ENCODE measurements at places on chromosomes 6 and 20.

- no peak for DNase-seq
These were observed 129.6 kb upstream of the CST7 start for GRCh38 chr20:24819331-24819965.

DNA sequence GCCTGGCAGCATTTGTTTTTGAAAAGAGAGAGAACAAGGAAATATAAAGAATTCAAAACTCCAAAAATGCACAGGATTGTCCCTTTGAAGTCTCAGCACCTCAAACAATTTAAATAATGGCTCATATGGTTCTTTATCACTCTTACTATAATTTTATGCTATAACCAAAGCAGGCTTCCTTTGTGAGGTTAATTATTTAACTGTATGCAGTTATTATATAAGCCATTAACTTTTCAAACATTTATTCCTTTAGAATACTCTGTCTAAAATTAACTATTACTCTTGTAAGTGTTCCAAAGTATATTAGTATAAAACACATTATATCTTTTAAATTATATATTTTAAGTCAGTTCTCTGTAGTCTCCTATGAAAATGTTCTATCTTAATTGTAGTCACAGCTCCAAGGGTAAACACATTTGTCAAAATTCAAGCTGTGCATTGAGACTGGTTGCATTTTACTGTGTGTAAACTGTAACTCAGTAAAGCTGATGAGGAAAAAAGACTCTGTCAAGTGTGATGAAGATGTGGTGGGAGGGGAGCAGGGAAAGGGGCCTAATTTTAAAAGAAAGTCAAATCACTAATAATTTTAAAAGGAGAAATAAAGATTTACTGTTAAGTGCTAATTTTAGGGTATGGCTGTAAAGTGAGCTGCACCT lies 20.0 kb upstream of the PLAGL1 start:
- no peak for DNase-seq

- peak; percentile 27 for DNase-seq
These were observed 130.7 kb downstream of the UTRN start for GRCh38 chr6:144415835-144416237.

GRCh38 chr6:47044397-47044796 lies 2.3 kb upstream of the ADGRF1 start:
- DNase-seq: no peak

- no peak for DNase-seq
These were observed 115.4 kb downstream of the JPH2 start for GRCh38 chr20:44071526-44072111.

- peak; percentile 27 for DNase-seq
These were observed 126.2 kb downstream of the IPCEF1 start for GRCh38 chr6:154230393-154230792.

GRCh38 chr6:88619951-88620350 lies 343.5 kb downstream of the RNGTT start:
- DNase-seq: no peak

- no peak for DNase-seq
These were observed 644.3 kb upstream of the AGPAT4 start for GRCh38 chr6:161918109-161918531.

- DNase-seq: no peak
These were observed 2.0 kb downstream of the FOXQ1 start for GRCh38 chr6:1313767-1314503.

DNA sequence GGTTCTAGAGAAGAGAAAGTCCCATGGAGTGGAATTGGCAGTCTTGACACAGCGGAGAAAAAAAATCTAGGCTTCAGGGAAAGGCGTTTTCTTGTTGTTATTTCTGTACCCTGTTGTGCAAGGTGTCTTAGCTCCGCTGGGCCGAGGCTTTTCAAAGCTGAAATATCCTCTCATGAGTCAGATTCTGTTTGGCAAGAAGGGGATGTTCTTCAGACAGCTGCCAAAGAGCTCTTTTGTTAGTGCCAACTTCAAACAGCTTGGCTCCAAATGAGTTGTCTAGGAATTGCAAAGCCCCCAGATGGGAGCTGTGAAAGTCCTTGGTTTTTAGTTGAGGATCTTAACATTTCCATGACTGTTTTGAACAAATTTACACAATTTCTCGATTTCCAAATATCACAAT lies 45.6 kb downstream of the LRRN4 start:
- peak; percentile 94 for DNase-seq

DNA sequence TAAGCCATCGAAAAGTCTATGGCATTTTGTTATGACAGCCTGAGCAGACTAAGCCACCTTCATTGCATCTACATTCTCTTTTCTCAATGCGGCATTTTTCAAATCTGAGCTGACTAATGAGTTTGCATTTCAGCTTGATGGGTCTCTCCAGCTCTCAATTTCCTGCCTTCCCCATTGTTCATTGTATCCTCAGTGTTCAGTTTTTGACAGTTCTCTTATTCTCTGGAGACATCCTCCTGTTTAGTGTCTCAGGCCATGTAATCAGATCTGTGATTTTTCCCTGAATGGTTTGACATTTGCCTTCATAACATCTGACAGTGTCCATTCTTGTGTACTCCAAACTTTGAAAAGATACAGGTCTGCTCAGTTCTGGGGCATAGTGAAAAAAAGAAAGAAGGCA lies 27.9 kb upstream of the MCM3 start:
- DNase-seq: no peak

DNA sequence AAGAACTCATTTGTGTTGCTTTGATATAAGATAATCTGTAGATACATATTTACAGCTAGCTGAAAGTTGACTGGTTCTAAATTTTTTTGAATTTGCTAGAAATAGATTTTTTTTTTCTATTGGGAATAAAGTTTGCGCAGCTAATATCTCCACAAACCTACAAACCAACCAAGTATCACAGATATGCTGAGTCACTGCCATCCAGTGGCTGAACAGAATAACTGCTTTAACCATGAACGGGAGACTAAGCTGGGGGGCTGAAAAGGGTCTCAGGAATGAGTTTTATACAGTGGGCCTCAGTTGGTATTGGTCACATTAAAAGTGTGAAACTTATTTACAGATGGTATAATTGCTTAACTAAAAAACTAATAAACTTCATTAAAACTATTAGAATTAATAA lies 326.7 kb upstream of the CNR1 start:
- DNase-seq: no peak

- DNase-seq: no peak
These were observed 101.9 kb downstream of the REV3L start for GRCh38 chr6:111381123-111381522.

DNA sequence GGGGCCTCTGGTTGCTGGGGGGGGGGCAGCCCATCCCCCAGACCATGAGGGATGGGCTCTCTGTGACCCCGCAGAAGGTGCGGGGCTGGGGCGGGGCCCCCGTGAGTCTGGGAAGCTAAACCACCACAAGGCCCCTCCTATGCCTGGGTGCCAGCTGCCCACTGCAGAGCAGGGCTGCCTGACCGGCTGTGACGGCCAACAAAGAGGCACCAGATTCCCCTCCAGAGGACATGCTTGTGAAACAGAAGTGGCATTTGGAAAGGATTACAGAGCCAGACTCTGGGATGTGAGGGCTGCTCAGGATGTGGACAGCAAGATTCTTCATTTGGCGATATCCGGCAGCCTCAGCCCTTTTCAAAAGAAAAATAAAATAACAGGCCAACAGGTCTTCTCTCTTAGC lies 16.5 kb upstream of the NTSR1 start:
- DNase-seq: no peak

- DNase-seq: no peak
These were observed 293.1 kb upstream of the KCNQ5 start for GRCh38 chr6:72328775-72329174.

DNA sequence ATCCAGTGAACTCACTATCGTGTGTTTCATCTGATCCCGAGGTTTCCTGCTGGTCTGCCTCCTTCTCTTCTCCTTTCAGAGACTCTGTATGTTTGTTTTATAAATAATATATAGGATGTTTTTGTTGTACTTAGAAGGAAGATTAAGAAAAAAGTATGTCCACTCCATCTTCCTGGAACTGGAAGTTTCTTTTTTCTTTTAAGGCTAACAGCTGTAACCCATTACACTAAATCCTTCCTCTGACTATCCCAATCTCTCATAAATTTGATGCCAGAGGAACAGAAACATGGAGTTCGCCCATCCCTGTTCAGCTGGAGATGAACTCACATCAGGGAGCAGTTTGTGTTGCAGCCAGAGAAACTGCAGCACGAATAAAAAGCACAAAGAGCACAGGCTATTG lies 20.7 kb downstream of the RIPK1 start:
- DNase-seq: no peak

Measured in inflammatory macrophage (primary cell).